ENCODE measurements at places on chromosomes 3 and 15. TPM values are rescaled to one million over a fixed set of nuclear protein-coding genes. Genes with fewer than 3 reads are reported as not detected.

Gene AHSG
- total RNA-seq, result not detected

Gene GRIP2
- total RNA-seq, result 0.97 TPM

Gene DLEC1
- total RNA-seq, result not detected

Gene ANKRD63
- total RNA-seq, result not detected

Gene WDR72
- 7.0 TPM for total RNA-seq

Gene TTLL13
- total RNA-seq, result 0.61 TPM

Gene KBTBD13
- not detected for total RNA-seq

Gene MNS1
- 2.1 TPM for total RNA-seq

Gene LOXL1
- total RNA-seq, result 0.59 TPM

Gene SLC9C1
- not detected for total RNA-seq

Gene LMAN1L
- not detected for total RNA-seq

Gene GNAT1
- not detected for total RNA-seq

Gene MCTP2
- not detected for total RNA-seq

Gene CCR2
- total RNA-seq, result not detected

Gene SCG5
- total RNA-seq, result 2.5 TPM

Gene RTP2
- not detected for total RNA-seq

Gene NEIL1
- 2.4 TPM for total RNA-seq

Gene GHSR
- not detected for total RNA-seq

Gene LPCAT4
- total RNA-seq, result 49.5 TPM

Gene CDHR4
- total RNA-seq, result 0.29 TPM

Gene SPTBN5
- total RNA-seq, result 0.22 TPM

Gene KBTBD12
- not detected for total RNA-seq

Gene LRRC15
- total RNA-seq, result 0.15 TPM

Gene SPATA12
- 0.46 TPM for total RNA-seq

Gene IMPG2
- total RNA-seq, result not detected

Gene ADGRG7
- total RNA-seq, result not detected

Gene MUC4
- total RNA-seq, result not detected

Gene MYRIP
- total RNA-seq, result not detected

Gene P2RY12
- not detected for total RNA-seq

Gene MB21D2
- 4.2 TPM for total RNA-seq

Gene ASB14
- not detected for total RNA-seq

Gene GPX1
- total RNA-seq, result 300 TPM

Gene CCDC80
- total RNA-seq, result 74.9 TPM

Gene GOLGA8M
- 0.10 TPM for total RNA-seq
